ENCODE measurements at places on chromosomes 1 and 21.

DNA sequence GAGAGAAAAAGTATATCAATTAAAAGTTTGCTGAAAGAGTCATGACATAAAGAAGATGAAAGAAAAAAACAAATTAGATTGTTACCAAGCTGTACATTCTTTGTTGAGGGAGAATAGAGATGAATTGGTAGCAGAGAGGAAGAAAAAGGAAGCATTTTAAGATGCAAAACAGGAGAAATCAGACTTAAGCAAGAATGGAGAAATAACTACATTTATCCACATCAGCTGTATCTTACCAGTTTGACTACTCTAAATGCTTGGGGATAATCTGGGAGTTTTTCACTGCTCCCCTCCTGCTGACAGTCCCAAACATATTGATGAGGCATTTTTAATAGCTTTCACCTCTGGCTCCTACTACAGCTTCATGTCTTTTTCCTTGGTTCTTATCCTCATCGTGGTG, 16.8 kb upstream of the PTPRC start:
- DNase-seq = no peak

DNA sequence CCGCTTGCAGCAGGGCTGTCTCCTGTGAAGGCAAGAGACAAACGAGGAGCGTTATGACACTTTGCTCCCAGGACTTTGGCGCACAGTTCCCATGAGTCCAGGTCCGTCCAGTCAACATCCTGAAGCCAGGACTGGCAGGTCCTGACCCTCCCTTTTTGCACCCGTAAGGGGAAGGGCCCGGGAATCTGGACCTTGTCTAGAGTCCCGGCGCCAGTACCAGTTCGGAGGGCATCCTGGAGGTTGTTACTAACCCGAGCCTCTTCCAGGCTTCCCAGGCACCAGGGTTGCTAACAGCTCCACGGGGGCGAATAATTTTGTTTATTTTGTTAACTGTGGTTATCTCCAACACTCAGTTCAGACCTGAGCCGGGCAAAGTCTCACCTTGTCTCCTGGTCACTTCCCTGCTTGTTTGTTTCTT, 682 bp upstream of the RWDD3 start:
- DNase-seq = no peak

GRCh38 chr1:86499987-86500593, 31.4 kb downstream of the CLCA1 start:
- DNase-seq = no peak

DNA sequence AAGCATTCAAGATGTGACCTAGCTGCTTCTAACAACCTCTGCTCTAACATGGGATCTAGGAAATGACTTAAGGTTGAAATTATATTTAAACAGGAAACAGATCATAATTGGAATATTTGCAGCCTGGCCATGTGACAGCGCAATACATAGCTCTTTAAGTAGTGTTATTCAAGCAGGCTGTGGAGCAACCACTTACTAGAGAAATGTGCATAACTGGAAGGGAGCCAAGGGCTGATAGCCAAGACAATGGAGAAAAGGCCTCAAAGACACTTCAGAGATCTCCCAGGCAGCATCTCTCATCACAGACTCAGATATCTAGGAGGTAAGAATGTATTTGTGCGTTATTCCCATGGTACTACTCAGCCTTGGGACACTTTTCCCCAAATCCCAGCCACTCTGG, 823.0 kb upstream of the PRMT6 start:
- no peak for DNase-seq

GRCh38 chr1:213256438-213257087, 205.5 kb downstream of the RPS6KC1 start:
- DNase-seq = no peak

DNA sequence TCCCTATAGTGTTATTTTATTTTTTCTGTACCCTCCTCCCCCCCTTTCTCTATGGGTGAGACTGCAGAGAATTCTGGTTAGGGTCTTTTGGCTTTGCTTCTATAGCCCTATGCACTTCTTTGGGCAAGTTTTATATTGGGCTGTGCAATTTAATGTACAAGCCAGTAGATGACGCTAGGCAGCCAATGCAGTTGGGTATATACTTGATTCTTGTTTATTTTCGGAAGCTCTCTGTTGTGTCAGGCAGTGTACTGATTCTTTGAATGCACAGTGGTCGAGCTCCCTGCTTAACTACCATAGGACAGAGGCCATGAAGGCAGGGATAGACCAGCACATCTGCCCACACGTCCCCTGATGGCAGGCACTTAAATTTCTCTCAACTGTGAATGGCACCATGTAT, 34.1 kb upstream of the GPR52 start:
- DNase-seq = no peak

- no peak for DNase-seq
Observed at GRCh38 chr21:14541841-14542490, 4.1 kb downstream of the SAMSN1 start.

- DNase-seq = no peak
Observed at GRCh38 chr21:34511787-34512455, at the start of gene KCNE1. Gene KCNE1, minus strand, starts transcription at chr21:34512210. Its CDS starts 62,576 bp downstream, at chr21:34449634.

DNA sequence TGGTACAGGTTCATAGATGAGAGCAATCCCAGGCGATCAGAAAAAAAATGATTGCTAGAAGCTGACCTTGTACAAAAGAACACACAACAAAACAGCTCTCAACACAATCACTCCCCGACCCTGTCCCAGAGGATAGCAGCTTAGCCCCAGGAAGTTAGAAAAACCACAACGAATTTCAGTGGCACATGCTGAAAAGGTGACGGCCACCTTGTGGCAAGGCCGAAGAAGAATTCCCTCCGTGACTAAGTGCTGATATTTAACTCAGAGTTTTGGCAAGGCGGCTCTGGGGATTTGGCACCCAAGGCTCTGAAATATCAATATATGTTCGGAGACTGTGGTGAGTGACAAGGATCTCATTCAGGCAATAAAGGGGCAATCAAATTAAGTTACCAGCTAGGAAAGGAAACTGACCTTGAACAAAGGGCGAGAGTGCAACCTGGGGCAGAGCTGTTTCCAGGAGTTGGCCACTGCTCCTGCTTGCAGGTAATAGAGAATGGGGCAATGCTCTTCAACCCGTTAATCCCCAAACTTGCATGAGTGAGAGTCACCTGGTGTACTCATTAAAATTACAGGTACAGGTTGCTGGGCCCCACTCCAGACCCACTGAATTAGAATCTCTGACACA, 96.2 kb downstream of the BEND5 start:
- DNase-seq = no peak

DNA sequence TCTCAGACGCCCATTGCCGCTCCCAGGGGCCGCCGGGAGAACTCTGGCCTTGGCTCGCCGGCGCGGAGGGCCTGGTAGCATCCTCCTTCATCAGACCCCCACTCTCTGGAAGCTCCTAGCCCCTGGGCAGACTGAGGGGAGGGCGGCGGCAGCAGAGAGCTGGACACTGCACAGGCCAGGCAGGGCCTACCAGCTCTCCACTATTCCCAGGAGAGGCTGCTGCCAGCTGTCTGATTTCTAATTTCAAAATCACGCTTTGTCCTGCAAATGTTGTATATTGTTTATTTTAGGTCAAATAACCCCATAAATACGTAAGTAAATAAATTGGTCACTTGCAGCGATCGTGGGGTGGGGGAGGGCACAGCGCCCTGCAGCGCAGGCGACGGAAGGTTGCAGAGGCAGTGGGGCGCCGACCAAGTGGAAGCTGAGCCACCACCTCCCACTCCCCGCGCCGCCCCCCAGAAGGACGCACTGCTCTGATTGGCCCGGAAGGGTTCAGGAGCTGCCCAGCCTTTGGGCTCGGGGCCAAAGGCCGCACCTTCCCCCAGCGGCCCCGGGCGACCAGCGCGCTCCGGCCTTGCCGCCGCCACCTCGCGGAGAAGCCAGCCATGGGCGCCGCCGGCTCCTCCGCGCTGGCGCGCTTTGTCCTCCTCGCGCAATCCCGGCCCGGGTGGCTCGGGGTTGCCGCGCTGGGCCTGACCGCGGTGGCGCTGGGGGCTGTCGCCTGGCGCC, at the start of gene MTARC1:
TSS of gene MTARC1 (plus strand) at position 577 of the 732 bp plus-strand sequence. CDS start at position 609, 32 bp downstream.
- no peak for DNase-seq

DNA sequence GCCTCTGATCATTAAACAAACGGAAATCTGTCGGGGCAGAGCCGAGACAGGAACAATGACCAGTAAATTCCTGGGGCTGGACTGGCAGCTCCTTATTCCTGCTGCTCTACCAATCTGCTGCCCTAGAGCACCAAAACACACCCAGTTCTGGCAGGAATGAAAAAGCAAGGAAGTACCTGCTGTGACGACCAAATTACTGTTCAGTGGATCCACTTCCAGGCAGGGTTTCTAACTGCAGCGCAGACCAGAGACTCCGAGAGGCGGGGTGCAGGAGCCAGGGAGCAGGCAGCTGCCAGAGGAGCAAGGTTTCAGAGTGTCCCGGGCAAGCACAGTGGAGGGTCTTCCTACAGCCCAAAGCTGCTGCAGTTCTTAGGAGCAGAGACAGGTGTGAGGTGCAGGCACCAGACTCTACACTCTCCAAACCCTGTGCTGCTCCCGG, 32.4 kb downstream of the KANK4 start:
- DNase-seq = no peak

GRCh38 chr1:30109853-30110252, 613.5 kb downstream of the MATN1 start:
- DNase-seq = no peak

- no peak for DNase-seq
Observed at GRCh38 chr1:111989531-111990025, at the start of gene KCND3. Gene KCND3, minus strand, starts transcription at chr1:111989668.

- no peak for DNase-seq
Observed at GRCh38 chr21:43834146-43834905, 30.7 kb upstream of the AGPAT3 start.

GRCh38 chr21:28742527-28742926, 250.2 kb downstream of the LTN1 start:
- no peak for DNase-seq

- DNase-seq = no peak
Observed at GRCh38 chr1:36346741-36347370, 23.4 kb upstream of the EVA1B start.

DNA sequence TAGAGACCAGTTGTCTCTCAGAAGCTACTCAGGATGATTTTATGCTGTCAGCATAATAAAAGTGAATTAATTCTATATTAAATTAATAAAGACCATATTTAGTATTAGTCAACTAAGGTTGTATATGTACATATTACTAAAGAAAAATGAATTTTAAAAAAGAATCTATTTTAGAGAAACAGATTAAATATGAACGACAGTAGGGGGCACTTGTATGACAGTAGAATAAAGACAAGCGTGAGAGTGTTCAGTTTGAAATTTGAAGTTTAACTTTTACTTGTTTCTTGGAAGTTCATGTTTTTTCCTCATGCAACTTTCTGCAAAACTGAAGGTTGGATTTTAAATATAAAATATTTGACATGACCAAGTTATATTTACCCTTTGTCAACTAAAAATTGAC, 67.9 kb upstream of the MACF1 start:
- DNase-seq = no peak

DNA sequence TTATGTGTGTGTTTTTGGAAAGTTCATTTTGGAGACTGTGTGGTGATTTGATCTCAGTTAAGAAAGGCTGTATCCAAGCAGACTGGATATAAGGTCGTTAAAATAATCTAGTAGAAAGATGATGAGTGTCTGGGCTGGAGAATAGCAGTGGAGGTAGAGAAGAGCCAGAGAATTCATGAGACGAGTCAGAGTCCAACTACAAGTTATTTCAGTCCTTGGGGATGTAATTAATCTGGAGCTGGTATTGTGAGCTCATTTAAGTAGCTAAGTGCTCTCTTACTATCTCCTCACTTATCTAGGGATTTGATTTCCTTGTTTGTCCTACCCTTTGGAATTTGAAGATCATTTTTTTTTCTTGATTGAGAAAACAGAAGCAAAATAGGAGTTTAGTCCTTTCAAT, 1219.0 kb upstream of the ADGRL4 start:
- no peak for DNase-seq

DNA sequence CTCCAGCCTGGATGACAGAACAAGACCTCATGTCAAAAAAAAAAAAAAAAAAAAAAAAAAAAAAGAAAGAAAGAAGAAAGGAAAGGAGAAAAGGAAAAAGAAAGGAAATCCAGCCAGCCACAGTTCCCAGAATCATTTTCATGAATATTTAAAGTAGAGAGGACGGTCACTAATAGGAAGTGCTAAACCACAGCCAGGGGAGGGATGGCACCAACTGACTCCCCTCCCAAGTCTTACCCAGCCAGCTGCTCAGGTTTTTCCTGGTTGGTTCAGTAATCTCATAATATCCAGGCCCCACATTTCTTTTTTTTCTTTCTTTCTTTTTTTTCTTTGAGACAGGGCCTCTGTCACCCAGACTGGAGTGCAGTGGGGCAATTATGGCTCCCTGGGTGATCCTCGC, 63.9 kb upstream of the AK4 start:
- no peak for DNase-seq

GRCh38 chr1:180168786-180169639, 14.3 kb downstream of the QSOX1 start:
- DNase-seq = no peak

- no peak for DNase-seq
Observed at GRCh38 chr1:74517599-74518051, 5.2 kb upstream of the LRRC53 start.

GRCh38 chr21:33232291-33233034, 2.7 kb downstream of the IFNAR2 start:
- no peak for DNase-seq

GRCh38 chr1:201053155-201053860, 29.8 kb upstream of the KIF21B start:
- DNase-seq = no peak

- DNase-seq = no peak
Observed at GRCh38 chr1:247906504-247907047, 11.2 kb downstream of the OR2W3 start.

DNA sequence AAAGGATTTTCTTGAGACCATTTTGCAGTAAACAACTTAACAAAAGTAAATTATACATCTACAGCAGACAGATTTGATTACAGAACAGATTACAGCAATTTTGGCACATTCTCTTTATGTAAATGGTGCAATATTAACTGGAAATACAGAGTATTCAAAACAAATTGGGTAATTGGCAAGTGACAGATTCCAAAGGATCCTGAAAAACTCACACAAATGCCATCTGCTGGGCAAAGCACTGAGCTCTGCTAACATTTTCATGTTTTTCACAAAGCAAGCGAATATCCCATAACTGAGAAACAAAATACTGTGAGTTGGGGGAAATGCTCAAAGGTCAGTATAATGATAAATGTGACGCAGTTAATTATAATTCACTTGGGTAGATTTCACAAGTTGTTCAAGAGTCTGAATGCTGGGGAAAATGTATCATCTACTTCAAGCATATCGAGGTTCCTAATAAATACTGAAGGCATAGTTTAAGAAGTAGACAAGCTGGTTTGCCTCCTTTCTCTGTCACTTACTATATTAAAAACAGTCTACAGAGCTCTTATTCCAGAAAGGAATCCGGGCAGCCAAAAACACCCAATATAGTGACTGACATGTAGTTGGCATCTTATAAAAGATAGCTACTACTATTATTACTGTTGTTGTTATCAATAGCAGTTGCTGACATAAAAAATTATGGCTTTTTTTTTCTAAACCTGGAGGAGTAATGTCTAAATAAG, 75.8 kb upstream of the SDC3 start:
- DNase-seq = no peak

DNA sequence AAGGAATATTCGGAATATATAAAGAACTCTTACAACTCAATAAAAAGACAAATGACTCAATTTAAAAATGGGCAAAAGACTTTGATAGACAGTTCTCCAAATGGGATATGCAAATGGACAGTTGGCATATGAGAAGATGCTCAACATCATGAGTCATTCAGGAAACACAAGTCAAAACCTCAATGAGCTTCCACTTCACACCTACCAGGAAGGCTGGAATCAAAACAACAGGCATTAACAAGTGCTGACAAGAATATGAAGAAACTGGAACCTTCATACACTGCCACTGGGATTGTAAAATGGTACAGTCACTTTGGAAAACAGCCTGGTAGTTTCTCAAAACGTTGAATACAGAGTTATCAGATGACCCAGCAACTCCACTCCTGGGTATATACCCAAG, 17.2 kb downstream of the PGBD5 start:
- DNase-seq = no peak
